CD8-positive, alpha-beta T cell (primary cell): ENCODE measurements at places on chromosomes 7 and 10.

DNA sequence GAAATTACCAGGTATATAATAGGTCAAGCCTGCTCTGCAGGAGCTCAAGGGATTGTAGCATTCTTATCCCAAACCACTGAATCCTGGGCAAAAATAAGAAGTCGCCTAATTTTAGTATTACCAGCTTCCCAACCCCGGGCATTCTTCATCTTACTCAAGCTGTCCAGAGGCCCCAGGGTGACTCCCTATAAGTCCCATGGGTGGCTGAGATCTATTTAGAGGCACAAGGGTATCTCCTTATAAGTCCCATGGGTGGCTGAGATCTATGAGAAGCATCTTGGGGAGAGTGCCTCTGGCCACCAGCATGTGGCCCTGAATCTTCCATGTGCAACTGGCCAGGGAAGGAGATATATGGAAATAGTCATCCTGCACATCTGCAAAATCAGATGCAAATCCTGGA is 38.9 kb downstream of the PRSS2 start:
- no peak for DNase-seq

DNA sequence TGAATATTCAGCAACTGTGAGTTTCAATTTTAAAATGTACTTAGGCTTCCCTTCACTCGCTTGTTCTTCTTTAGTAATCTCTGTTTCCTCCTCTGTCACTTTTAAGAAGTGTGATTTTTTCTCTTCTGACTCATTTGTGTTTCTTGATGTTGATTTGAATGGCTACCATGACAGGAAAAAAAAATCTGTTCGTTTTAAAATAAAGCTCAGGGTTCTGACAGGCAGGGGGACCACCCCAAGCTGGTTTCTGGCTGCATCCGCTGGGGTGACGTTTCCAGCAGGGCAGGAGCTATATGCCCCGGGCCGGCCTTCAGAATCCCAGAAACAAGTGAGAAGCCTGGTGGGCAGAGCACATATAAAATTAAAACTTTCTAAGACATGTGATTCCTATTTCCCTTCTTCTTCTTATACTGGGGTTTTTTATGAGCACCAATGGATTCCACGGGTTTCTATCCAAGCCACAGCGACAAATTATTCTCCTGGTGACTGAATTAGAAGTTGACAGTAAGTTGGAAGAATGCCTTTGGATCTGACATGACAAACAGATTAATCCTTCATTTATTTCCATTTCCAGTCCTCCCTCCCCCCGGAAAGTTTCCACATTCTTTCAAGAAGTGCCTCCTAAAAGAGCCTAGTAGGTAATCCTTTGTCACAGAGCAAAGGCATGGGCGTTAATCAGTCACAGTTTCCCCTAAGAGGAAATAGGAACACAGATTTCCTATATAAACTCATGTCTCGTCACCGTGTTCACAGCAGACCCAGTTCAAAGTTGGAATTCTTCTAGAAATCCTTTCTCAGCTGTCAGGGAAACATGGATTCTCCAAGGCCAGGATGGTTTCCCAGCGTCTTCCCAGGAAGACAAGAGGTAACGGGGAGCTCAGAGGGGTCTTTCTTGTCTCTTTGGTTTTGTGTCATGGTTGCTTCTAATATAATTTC is 79.9 kb downstream of the PTPRE start:
- no peak for DNase-seq

- no peak for DNase-seq
These were observed 1053.9 kb downstream of the CNTNAP2 start for GRCh38 chr7:147170341-147171012.

DNA sequence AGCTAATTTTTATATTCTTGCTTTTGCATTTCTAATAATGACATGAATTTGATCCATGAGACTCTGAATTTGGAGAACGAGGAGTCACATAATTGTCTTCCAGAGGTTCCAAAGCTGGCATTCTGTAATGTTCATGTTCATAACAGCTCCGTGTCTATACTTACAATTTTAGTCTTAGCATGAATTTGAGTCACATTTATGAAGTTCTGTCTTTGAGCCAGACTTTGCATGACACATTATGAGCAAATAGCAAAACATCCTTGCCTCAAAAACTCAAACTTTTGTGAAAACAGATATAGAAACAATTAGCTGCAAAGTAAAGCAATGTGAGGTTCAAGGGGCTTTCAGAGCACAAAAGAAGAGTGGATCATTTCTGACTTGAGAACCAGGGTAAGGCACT is 44.5 kb upstream of the CAV2 start:
- no peak for DNase-seq

DNA sequence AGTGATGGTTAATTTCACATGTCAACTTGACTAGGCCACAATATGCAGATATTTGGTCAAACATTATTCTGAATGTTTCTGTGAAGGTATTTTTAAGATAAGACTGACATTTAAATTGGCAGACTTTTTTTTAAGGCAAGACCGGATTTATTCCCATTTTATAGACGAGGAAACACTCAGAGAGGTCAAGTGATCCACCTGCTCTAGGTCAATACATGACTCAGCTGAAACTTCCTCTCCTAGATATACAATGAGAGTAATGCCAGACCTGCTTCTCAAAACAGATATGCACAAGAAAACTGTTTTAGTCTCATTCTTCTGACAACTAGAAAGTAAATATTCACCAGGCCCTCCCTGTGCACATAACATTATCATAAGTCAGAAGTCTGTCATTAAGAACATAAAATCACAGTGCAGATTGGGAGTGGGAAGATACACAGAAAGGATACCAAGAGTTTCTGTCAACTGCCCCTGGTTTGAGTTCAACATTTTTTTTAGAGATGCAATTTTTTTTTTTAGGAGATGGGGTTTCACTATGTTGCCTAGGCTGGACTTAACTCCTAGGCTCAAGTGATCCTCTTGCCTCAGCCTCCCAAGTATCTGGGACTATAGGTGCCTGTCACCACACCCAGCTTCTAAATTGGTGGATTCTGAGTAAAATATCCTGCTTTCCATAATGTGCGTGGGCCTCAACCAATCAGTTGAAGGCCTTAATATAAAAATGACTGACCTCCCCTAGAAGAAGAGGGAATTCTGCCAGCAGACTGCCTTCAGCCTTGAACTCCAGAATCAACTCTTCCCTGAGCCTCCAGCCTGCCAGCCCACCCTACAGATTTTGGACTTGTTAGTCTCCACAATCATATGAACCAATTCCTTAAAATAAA is 121.4 kb downstream of the ZFAND4 start:
- no peak for DNase-seq

- no peak for DNase-seq
These were observed 45.3 kb downstream of the NRG3 start for GRCh38 chr10:81920213-81920829.
